ENCODE measurements at places on chromosomes 11 and 22. TPM values are rescaled to one million over a fixed set of nuclear protein-coding genes. Genes with fewer than 3 reads are reported as not detected.
A peak's percentile ranks its signal among the peaks of the same experiment; 100 is the strongest.

GRCh38 chr11:76266286-76267100 is 60.2 kb upstream of the WNT11 start:
- no peak for DNase-seq

DNA sequence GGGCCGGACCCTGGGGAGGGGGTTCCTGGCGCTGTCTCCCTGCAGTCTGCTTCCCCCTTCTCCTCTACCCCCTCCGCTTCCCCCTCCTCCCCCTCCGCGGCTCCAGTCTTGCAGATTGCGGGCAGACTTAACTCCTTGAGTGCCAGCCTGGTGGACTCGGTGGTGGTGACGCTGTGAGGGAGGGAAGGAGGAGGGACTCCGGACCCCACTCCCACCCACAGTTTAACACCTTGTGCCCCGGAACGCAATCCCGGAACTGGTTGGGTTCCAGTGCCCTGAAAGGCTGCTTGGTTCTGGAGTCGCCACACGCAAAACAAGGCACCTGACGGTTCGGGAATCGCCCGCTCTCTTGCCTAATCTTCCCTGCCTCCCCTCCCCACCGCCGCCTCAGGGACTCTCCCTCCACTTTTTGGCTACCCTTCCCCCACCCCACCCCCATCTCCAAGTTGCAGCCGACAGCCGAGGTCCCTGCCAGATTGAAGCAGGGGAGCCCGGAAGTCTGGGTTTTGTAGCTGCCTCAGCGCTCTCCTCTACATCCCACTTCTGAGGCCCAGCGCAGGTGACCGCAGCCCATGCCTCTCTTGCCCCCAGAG is 3.9 kb upstream of the BCL9L start:
- DNase-seq: peak; percentile 61

The SCN2B gene
- not detected for total RNA-seq

The IL17REL gene
- not detected for total RNA-seq

The FOLH1 gene
- total RNA-seq: not detected

DNA sequence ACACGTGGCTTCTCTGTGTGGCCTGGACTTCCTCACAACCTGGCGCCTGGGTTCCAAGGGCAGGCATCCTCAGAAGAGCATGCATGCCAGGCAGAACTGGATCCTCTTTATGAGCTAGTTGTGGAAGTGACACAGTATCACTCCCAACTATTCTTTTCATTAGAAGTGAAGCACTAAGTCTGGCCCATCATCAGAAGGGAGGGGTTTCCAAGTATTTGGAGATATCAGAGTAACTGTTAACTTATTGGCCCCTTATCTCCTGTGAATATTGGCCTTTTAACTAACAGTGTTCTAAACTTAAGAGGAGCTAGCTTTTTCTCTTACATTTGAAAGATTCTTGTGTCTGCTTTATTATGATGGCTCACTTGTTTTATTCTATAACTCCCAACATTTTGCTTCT is 35.5 kb downstream of the FDX1 start:
- DNase-seq: no peak

The OR8D1 gene
- total RNA-seq: not detected

- DNase-seq: no peak
Measured at GRCh38 chr22:30861131-30861530, 107.4 kb downstream of the MORC2 start.

DNA sequence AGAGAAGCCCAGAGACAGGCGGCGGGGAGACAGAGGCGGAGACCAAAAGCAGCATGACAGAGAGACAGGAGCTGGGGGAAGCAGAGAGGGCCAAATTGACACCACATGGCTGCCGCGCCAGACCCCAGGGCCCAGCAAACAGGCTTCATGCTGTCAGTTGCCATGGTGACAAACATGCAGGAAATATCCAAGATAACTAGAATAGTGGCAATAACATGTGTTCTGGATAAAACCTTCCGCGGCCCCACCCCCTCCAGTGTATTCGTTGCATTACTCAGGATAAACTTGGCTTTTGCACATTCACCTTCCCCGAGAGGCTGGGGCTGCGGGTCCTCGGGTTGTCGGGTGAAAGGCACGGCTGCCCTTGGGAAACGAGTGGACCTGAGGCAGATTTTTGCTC is 49.9 kb upstream of the CDON start:
- no peak for DNase-seq

- no peak for DNase-seq
Measured at GRCh38 chr11:120017582-120018150, 120.2 kb downstream of the TRIM29 start.

DNA sequence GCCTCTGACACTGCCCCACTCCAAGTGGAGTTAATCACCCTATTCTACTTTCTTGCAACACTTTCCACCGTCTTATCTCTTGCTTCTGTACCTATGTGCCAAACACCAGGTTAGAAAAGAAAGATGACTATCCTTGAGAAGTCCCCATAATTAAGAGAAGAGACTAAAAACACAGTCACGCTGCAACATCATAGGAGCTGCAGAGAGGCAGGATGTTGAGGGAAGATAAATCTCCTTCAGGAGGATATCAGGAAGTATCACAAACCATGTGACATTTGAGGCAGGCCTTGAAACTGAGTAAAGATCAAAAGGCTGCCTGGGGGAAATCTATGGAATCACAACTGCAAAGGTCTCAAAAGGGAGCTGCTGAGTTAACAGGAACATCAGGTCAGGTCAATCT is 24.8 kb downstream of the GAB2 start:
- no peak for DNase-seq

GRCh38 chr11:47051217-47051616 is 114.7 kb downstream of the CSTPP1 start:
- no peak for DNase-seq

The GLYAT gene
- not detected for total RNA-seq

GRCh38 chr11:9112075-9112474 is 20.7 kb upstream of the SCUBE2 start:
- DNase-seq: no peak

DNA sequence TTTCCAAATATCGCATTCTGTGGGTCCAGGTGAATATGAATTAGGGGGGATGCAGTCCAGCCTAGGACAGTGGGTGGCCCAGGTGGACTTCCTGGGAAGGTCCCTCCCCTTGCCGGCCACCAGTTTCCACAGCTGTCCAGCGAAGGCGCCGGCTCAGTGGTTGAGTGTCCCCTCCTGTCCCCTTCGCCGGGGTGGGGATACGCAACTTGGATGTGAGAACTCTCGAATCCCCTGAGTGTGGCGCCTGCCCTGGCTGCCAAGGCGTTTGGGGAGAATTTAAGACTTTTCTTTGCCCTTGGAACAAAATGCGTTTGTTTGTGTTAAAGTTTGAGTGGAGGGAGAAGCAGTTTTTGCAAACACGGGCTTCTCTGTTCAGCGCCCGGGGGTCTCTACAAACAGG is 123.7 kb downstream of the KCNQ1OT1 start:
- DNase-seq: peak; percentile 3

DNA sequence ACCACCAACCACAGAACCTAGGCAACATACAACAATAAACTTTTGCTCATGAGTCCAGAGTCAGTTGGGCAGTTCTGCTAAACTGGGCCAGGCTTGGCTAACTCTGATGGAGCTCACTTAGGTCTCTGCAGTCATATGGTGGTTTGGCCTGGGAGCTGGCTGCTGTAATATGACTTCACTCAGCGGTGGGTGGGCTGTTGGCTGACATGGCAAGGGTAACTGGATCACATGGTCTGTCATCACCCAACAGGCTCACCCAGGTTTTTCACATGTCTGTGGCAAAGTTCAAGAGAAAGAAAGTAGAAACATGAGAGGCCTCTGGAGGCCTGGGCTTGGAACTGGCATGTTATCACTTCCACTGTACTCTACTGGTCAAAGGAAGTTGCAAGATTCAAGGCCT is 43.2 kb upstream of the CLMP start:
- no peak for DNase-seq

GRCh38 chr22:35322893-35323292 is 23.2 kb downstream of the TOM1 start:
- no peak for DNase-seq

The SPTBN2 gene
- total RNA-seq: 0.23 TPM

The MMP13 gene
- total RNA-seq: not detected

The EMID1 gene
- total RNA-seq: not detected

DNA sequence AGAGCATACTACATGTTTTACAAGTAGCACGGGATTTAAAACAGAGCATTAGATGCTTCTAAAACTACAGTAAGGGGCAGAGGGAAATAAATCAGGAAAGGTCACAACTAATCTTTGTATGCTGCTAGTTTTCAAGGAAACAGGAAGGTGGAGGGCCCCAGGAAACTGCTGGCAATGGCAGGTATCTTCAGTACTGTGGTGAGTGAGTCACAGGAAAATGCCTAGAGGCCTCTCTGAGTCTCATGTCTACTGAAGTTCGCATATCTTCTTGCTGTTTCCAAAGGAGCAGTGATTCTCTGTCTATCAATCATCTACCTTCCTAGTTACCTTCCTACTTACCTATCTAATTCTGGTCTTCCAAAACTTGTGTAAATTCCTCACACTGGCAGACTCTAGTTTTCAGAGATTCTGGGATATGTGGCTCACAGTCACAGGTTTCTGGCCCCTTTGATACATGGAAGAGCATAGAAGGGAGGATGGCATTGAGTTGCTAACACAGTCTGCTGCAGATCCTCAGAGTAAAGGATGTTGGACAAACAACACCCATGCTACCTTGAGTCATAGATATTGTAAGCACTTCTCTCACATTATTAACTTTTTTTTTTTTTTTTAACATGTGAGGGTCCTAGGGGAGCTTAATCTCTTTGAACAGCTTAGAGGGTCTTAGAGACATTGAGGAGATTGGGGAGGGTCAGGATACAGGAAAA is 58.8 kb upstream of the SYN3 start:
- no peak for DNase-seq

The SMIM38 gene
- total RNA-seq: 0.22 TPM

The BLID gene
- total RNA-seq: not detected

- DNase-seq: no peak
Measured at GRCh38 chr22:44658311-44658953, 43.6 kb upstream of the PRR5 start.

DNA sequence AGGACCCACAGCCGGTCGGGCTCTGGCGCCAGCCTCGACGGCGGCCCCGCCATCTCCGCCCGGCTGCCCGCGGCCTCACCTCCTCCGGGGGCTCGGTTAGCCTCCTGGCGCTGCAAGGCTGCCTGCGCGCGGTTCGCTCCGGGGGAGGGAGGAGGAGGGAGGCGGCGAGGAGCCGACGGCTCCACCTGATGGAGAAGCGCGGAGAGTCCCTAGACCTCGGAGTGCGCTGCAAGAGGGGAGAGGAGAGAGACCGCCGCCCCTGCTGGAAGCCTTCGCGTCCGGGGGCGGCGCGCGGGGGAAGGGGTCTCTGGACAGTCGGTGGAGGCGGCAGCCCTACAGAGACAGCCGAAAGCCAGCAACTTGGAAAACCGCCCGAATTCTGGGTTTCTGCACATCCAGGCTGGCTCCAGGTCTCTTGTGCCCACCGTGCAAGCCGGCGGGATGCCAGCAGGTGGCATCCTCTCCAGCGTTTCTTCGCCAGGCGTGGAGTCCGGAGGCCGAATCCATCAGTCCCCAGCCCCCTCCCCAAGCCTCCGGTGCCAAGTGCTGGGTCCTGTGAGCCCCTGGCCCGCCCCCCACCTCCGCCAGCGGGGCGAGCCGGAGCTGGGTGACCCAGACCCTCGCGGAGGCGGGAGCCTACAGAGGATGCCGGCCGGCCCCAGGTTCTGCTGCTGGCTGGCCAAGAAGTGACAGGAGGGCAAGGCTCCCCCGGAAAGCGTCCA is 2.9 kb upstream of the KIRREL3 start:
- DNase-seq: no peak

DNA sequence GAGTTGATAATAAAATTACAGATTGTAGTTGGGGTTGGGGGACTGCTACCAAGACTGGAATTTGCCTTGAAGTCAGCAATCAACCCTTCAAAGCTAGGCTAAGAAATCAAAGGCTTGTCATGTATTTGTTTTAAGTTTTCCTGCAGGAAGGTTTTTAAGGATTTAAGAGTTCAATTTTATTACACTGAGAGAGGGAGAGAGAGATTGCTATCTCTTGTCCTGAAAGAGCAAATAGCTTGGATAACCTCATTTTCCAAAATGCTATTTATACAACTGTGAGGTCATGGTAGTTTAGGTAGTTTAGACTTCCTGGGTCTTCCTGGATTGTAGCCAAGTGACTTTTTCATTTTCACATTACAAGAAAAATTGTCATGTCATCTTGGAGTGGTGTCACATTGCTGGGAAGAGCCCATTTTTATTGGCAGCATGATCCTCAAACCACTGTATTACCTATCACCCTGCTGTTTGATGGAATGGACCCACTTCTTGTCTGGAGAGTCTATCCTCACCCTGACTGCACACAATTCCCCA is 10.1 kb upstream of the PRSS23 start:
- no peak for DNase-seq

The JAML gene
- 84.0 TPM for total RNA-seq

DNA sequence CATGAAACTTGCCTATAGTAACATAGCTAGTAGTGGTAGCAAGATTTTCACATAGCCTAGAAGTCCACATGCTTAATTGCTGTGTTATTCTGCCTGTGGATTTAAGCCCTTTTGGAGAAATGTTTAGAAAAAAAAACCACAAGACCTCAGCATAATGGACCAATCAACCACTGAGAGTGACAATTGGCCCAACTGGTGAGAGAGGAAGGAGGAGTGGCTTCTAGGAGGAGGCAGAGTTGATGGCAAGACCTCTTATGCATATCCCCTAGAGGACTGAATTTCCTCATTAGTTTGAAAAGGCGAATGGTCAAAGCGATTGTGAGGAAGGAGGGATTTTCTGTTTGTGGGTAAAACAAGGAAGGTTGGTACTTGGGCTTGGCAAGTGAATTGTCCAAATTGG is 30.6 kb downstream of the NNMT start:
- DNase-seq: no peak

GRCh38 chr11:85540635-85541205 is 86.4 kb downstream of the DLG2 start:
- no peak for DNase-seq

The PLAAT4 gene
- 80.8 TPM for total RNA-seq

DNA sequence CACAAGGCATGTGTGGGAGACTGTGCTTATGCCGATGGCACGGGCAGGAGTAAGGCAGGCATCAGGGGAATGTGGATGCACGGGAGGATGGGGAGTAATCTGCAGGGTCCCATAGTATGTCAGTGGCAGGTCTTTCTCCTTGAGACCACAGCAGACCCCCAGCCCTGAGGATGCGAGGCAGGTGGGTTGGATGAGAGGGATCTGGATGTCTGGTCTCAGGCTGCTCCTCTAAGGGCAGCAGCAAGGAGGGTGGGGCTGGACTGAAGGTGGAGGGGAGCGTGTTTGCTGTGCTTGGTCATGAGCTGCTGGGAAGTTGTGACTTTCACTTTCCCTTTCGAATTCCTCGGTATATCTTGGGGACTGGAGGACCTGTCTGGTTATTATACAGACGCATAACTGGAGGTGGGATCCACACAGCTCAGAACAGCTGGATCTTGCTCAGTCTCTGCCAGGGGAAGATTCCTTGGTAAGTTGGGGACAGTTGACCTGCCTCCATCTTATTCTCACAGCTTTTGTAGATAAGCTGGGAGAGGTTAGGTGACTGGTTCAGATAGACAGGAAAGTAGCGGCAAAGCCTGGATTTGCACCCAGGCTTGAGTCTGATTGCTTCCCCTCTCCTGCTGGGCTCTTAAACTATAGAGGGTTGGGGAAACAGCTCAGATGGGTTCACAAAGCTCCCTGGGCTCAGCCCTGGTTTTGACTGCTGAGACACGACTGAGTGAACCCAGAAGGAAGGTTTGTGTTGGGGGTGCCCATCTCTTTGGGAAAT is at the start of gene APOL1:
APOL1 (plus strand) TSS at position 380 of the 769 bp plus-strand sequence. CDS start 1,823 bp downstream, outside the sequence.
- no peak for DNase-seq
